Stimulated activated CD4-positive, alpha-beta T cell treated with anti-CD3 and anti-CD28 coated beads, Interleukin-12 subunit alpha, Interleukin-12 subunit beta, amount 100 ng/mL, for 48 hours (primary cell): ENCODE measurements at places on chromosomes 7 and 10.

GRCh38 chr7:135744938-135745702 is 3.5 kb downstream of the FAM180A start:
- DNase-seq, result no peak

- DNase-seq, result no peak
Measured at GRCh38 chr7:33727315-33727714, 178.0 kb upstream of the BMPER start.

DNA sequence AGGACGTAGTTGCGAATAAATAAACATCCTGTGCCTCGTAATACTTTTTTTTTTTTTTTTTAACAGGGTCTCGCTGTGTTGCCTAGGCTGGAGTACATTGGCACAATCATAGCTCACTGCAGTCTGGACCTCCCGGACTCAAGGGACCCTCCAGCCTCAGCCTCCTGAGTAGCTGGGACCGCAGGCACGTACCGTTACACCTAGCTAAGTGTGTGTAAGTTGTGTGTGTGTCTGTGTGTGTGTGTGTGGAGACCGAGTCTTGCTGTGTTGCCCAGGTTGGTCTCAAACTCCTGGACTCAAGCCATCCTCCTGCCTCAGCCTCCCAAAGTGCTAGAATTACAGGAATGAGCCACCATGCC is 573 bp upstream of the PON2 start:
- no peak for DNase-seq

DNA sequence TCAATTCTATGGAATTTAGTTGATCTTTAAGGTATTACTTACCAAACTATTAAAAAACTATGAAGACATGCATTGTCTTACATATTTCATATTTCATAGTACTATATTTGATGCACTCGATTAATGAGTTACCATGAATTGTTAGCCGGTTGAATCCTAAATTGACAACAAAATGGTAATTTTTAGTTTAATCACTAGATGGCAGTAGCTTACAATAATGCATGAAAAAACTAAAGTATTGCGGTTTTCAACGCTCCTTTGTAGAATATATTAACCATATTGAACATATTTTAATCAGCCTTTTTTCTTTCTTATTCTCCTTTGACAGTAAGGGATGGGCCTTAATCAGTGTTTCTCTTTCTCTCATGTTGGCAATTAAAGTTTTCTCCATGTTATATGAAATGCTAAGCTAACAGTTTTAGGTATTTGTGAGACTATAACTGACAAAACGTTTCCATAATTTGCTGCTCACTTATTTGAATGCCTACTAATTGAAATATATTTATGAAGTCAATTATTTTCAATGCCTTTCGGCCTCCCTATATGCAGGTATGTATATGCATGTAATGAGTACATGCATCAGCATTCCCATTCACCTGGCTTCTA is 48.5 kb upstream of the ARL4A start:
- no peak for DNase-seq

DNA sequence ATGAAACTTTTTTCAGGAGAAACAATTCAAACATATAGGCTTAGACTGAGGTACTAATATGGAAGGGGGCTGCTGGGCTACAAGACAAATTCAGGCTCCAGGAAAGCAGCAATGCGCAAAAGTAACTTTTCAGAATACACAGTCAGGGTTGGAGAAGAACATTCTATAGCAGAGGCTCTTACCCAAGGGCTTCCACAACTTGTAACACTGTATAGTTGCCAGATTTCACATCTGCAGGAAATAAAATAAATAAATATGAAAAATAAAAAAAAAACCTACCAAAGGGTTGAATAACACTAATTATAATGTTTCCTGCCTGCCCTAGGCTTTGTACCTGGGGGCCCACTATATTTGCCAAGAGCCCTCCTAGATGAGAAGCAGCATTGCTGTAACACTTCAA is 14.3 kb downstream of the MMS19 start:
- DNase-seq, result no peak

DNA sequence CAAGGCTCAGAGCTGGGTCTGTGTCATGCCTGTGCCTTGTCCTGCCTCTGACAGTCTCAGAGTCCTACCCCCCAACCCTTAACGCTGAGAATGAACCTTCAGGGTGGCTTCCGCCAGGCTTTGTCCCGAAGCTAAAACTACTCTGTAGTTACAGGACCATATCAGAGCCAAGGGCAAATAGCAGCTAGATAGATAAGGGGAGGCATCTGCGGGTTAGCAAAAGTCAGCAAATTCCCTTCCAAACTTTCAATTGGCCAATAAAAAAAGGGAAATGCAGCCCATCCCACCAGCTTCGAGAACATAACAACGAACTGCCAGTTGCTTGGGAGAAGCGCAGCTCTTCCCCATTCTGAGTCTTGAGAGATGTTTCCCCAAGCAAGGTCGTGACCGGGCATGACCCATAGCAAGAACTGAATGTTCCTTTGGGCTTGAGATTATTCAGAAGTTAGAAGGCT is 17.7 kb downstream of the CCL24 start:
- DNase-seq, result no peak

DNA sequence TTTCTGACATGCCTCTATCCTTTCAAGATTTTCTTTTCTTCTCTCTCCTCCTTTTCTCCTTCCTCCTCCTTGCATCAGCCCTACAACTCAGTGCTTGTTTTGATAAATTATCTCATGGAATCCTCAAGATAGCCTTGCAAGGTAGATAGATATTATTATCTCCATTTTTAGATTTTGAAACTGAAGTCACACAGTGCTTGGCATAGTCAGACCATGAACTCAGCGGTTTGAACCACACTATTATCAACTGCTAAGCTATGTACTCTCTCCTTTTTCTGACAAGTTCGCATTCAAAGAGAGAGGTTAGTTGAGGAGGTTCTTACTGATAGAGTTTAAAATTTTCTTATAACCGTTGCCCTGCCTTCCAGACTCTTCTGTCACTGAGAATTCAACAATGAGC is 79.1 kb downstream of the SUGCT start:
- no peak for DNase-seq

GRCh38 chr7:125253452-125254190 is 324.0 kb upstream of the POT1 start:
- DNase-seq, result no peak

- DNase-seq, result no peak
Measured at GRCh38 chr10:105834261-105835059, 1193.4 kb downstream of the SORCS3 start.

DNA sequence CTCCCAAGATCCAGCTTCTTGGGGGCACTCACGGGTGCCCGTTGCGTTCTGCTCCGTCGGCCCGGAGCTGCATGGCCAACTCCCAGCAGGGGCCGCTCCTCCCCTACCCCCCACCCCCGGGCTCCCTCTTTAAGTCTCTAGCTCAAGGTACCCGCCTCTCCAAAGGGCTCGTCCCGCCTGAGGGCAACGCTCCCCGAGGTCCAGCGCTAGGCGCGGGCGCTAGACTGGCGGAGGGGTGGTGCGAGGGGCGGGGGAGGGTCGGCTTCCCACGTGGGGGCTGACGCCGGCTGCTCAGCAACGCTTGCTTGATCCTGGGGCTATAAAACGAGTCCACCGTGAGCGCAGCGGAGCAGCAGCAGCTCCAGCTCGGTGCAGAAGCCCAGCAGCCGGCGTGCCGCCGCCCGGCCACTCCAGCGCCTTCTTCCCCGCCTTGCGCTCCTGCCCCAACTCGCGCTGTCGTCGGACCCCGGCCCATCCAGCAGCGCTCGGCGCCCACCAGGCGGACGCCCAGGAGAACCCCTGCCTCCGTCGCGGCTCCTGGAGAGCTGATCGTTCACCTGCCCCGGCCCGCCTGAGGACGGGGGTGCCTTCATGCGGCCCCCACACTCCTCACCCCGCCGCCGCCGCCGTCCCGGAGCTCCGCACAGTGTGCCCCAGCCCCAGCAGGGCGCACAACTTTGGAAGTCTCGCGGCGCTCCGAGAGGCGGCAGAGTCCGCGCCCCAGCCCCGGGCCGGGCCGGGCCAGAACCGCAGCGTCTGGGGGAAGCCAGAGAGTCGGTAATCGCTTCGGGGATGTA is at the start of gene ADRA2A:
ADRA2A (plus strand) TSS at position 348 of the 797 bp plus-strand sequence. CDS start 968 bp downstream, outside the sequence.
- DNase-seq, result no peak

DNA sequence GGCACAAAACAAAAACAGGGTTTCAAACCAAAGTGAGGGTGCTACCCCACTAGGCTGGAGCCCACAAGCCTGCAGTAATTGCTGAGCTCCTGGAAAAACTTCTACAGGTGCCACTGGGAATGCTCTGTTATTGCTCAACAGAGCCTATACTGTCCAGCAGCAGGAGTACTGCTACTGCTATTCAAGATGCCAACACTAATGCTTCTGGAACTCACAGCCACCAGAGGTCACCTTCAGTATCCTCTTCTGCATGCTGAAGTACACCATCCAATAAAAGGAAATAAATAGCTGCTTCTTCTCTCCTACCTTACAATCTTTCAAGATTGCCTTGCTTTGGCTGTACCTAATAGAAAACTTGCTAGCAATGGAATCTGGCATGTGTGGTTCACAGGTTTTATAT is 222.0 kb downstream of the LRRN3 start:
- DNase-seq, result no peak

DNA sequence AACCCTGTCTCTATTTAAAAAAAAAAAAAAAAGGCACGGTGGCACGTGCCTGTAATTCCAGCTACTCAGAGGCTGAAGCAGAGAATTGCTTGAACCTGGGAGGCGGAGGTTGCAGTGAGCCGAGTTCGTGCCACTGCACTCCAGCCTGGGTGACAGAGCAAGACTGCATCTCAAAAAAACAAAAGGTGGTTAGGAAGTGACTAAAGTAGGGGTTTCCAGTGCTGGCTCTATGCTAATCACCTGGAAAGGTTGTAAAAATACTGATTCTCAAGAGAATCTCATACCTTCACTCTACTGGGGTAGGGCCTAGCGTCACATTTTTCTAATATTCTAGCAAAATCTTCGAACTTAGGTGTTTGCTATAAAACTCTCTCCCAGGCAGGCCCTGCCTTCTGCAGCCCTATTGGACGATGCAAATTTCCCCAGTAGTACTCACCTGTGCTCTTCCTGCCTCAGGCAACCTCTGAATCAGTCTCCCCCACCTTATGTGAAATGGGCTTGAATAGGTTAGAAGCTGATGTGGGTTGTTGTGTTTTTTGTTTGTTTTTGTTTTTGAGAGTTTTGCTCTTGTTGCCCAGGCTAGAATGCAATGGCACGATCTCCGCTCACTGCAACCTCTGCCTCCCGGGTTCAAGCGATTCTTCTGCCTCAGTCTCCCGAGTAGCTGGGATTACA is 3.5 kb downstream of the ZP3 start:
- no peak for DNase-seq

- no peak for DNase-seq
Measured at GRCh38 chr7:127525866-127526480, 59.4 kb downstream of the GCC1 start.

GRCh38 chr10:17742918-17743317 is 9.1 kb upstream of the TMEM236 start:
- DNase-seq, result peak; percentile 73

DNA sequence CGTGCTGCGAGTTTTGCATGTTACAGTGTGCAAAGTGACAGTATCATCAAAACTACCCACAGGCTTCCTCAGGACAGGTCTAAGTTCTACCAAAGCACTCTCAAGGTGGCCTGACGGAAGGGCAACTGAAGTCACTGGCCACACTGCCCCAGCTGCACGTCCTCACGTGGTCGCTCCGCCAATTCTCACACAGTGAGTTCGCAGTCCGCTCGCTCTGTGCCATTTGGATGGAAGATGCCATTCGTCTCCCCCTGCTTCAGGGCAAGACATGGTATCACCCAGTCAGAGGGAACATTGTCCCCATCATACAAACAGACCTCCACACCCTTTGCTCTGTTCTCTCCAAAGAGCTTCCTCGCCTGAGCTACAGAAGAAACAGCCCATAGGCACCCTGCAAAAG is 109.6 kb upstream of the COBL start:
- no peak for DNase-seq

- DNase-seq, result no peak
Measured at GRCh38 chr10:10544890-10545289, 472.8 kb upstream of the CELF2 start.

DNA sequence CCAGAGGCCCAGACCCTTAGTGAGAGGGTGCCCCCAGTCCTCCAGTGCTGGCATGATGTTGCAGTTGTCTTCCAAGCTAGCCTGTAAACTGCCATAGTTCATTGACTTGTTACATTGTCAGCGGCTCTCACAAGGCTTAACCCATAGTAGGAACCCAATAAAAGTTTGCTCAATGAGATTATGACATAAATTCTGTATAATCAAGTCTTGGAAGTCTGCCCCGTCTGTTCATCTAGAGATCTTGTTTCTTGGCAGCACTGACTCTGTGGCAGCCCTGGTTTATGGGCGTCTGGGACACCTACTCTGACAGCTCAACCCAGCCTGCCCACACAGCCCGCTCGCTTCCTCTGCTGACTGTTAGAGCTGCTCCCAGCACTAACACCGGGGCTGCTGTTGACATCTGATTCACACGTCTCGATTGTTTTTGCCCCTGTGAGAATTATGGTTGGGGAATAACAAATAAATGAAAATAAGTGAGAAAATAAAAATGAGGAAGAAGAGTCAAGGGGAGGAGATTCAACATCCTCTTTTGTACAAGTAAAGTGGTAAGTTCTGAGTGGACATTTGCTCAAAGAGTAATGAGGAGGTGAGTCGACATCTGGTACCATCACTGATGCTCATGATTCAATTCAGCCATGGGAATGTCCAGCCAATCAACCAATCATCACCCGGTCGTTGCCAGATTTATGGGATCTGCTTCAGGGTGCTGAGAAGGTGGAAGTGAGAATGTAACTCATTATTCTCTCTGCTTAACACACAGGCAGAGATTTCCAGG is 160.8 kb downstream of the SPAG6 start:
- peak; percentile 8 for DNase-seq

DNA sequence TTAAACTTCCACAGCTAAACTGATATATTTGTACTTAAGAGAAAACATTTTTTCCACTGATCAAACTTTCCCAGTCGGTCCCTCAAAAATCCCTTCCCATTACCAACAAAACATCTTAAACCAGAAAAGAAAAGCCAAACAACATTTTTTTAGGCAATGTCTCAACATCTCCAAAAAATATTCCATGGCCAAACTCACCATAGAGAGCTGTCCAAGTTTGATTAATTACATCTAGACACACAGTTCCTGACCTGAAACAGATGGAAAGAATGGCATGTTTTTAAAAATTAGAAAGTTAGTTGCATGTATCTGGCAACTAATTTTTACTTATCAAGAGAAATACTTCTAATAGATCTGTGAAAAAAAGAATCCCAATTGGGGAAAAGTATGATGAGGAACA is 95.4 kb downstream of the UBE2H start:
- DNase-seq, result no peak
